ENCODE measurements at places on chromosomes 7 and 10. TPM values are rescaled to one million over a fixed set of nuclear protein-coding genes. Genes with fewer than 3 reads are reported as not detected.

Gene ZSWIM8
- 47.9 TPM for total RNA-seq

GRCh38 chr7:144011458-144012230 lies 11.5 kb downstream of the OR6B1 start:
- H3K36me3 ChIP-seq: no peaks in the 10 kb centered on the region
- H3K27ac ChIP-seq: no peak overlapping the region
- H3K4me3 ChIP-seq: no peak overlapping the region
- no peaks in the 10 kb centered on the region for H3K27me3 ChIP-seq
- DNase-seq: no peak

DNA sequence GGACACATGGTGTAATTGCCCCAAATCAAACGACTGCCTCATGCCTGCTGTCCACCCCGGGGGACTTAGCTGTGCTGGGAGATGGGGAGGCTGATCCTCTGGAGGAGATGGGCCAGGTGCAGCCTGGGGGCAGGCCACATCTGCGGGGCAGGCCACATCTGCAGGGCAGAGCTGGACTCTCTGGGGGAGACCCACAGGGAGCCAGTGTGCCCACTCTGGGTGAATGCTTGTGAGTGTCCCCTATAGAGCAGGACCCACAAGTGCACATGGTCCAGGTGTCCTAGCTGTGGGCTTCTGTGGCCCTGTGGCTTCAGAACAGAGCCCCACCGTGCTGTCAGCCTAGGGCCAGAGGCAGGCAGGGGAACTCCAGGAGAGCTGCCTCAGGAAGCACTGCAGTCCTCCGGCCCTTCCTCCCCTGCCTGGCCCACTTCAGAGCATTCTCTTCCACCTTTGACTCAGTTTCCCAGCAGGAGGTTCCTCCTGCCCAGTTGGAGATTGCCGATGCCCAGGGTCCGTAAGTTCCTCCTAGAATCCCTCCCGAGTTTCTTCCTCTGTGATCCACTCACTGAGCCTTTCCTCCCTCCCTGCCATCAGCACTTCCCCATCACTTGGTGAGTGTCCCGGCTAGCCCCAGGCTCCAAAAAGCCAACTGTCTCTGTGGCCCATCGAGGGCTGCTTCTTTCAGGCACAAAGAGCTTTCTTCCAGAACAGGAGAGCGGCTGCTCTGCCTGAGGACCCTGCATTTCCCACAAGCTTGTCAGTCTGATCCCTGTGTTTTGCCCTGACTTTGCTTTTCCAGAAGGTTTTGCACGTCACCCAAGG lies 50.3 kb downstream of the ADCYAP1R1 start:
- no peak for DNase-seq
- H3K36me3 ChIP-seq: no peaks in the 10 kb centered on the region
- H3K4me1 ChIP-seq: no peaks in the 10 kb centered on the region

Gene ANXA8
- 0.19 TPM for total RNA-seq

DNA sequence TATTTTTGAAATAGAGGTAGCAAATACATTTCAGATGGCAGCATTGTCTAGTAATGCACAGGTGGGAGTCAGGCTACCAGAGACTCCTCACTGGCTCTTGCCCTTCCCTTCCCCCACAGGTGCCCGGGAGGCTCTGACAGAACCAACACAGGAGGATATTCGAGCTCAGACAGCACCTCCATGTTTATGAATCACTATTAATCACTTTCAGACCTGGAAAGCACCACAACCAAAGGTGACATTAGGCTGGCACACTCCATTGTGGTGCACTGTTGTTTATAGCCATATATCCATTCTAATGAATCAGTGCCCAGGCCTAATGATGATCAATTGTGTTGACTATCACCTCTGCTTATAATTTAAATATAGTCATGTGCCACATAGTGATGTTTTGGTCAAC lies 107.8 kb upstream of the NAMPT start:
- no peak for DNase-seq
- H3K27ac ChIP-seq: no peak overlapping the region
- H3K4me1 ChIP-seq: no peaks in the 10 kb centered on the region
- H3K27me3 ChIP-seq: no peaks in the 10 kb centered on the region
- no peak overlapping the region for H3K4me3 ChIP-seq

Gene SLC16A9
- 4.8 TPM for total RNA-seq

DNA sequence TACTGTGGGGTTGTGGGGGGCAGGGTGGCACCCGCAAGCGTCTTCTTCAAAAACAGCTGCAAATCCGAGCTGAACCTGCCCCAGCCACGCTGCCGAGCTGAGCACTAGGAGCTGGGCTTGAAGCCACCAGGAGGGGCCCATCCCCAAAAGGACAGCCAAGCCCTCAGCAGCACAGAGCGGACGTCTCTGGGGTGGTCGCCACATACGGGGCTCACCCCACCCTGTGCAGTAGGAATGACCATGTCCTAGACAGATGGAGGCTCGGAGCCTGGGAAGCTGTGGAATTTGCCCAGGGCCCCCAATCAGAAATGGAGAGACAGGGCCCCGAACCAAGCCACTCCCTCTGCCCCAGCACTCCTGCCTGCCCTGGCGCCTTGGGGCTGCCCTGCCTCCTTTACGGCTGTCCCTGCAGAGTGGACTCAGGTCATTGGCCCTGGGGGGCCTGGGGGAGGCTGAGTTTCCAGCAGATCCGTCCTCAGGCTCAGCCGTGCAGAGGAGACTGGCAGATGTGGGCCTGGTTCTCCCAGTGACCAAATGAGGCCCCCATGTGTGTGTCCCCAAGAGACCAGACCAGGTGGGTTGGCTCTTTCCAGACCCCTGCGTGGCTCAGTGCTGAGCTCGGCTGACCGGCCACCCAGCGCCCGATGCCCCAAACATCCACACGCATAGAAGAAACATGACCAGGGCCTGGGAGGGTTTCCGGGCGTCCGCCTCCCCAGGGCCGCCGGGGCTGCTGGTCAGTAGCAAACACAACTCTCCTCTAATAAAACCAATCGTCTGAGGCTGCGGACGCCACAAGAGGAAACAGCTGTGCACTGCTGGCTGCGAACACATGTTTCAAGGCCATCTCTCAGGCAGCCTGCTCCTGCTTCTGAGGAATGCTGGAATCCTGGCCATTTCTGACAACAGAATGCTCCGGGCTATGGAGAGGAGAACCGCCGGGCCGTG lies 54.9 kb downstream of the PDGFA start:
- no peak for DNase-seq
- H3K27ac ChIP-seq: no peak overlapping the region
- no peak overlapping the region for H3K4me3 ChIP-seq
- no peaks in the 10 kb centered on the region for H3K4me1 ChIP-seq
- H3K36me3 ChIP-seq: no peaks in the 10 kb centered on the region

Gene GPR158
- total RNA-seq: not detected

Gene ST7
- total RNA-seq: 46.0 TPM

- no peak overlapping the region for H3K4me3 ChIP-seq
- DNase-seq: no peak
- no peak overlapping the region for H3K27ac ChIP-seq
Observed at GRCh38 chr7:18540396-18540795, 44.8 kb downstream of the HDAC9 start.

DNA sequence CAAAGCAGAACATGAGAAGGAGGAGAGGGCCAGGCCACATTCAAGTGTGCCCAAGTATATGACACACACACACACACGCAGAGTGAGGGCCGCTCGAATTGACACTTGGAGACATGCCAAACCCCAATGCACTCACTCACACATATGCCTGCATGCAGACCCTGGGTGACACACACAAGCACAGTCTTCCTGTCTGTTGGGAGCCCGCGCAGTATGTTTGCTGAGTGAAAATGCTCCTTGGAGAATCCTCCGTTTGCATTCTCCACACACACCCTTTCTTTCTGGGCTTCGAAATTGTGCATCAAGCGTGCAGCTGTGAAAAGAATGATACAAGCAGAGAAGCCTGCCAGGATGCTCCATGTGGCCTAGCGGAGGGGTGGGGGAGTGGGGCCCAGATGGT lies 120.9 kb downstream of the PLXNA4 start:
- H3K27me3 ChIP-seq: peaks cover 3% of the 10 kb centered on the region
- DNase-seq: no peak
- no peaks in the 10 kb centered on the region for H3K4me1 ChIP-seq
- H3K36me3 ChIP-seq: no peaks in the 10 kb centered on the region

DNA sequence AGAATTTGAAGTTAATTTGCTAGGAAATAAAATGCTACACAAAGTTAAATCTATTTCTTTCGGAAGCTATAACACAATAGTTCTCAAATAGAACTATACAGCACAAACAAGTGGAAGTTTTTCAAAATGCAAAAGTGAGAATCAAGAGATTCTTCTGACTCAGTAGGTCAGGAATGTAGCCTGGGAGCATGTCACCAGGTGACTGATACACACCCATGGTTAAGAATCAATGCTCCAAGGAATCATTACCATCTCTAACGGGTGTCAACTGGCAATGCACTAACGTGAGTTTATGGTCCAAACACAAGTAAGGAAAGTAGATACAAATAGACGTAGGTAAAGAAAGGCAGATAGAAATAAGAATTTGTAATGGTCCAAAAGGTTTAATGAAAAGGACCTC lies 170.5 kb downstream of the SRPK2 start:
- no peak overlapping the region for H3K4me3 ChIP-seq
- no peaks in the 10 kb centered on the region for H3K4me1 ChIP-seq
- H3K27me3 ChIP-seq: no peaks in the 10 kb centered on the region
- H3K27ac ChIP-seq: no peak overlapping the region

DNA sequence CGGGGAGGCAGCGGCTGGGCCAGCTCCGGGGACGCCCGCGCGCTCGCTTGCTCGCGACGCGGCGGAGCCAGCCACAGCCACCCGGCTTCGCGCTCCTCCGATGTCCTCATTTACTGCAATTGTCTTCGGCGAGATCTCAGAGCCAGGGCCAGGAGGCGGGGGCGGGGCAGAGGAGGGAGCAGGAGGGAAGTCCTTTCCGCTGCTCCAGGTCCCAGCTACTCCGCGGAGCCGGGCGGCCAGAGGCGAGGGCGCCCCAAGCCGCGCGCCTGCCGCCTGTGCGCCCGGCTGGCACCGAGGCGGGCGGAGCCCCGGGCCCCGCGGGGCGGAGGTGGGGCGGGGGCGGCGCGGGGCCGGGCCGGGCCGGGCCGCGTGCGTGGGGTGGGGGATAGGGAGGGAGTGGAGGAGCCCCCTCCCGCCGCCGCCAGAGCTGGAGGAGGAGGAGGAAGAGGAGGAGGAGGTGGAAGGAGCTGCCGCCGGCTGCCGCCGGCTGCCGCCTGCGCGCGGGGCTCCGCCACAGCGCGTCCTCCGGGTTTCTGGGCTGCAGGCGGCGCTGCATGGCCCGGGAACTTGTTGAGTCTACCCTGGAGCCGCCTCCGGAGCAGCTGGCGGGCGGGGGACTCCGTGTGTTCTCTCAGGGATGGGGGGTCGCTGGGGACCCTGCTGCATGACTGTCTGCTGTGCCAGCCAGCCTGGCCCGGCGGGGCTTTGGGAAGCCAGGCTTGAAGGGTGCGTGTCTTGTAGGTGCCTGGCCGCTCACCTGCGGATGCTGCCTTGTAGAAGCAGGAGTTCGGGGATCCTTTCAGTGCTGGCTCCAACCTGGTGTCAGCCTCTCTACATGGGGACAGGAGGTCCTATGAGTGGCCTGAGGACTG lies at the start of gene INSYN2A:
TSS of gene INSYN2A (minus strand) at position 310 of the 872 bp plus-strand sequence. CDS start 20,196 bp downstream, outside the sequence.
- H3K27ac ChIP-seq: no peak within 1 kb of the TSS
- no peaks in the 10 kb centered on the region for H3K27me3 ChIP-seq
- DNase-seq: no peak
- H3K36me3 ChIP-seq: no peaks in the 10 kb centered on the region
- no peak within 1 kb of the TSS for H3K4me3 ChIP-seq

GRCh38 chr10:132359305-132360040 lies 27.5 kb downstream of the LRRC27 start:
- DNase-seq: no peak
- H3K36me3 ChIP-seq: no peaks in the 10 kb centered on the region
- H3K27me3 ChIP-seq: no peaks in the 10 kb centered on the region
- H3K4me3 ChIP-seq: no peak overlapping the region

Gene BAG3
- total RNA-seq: 11.1 TPM

- no peak overlapping the region for H3K27ac ChIP-seq
- H3K27me3 ChIP-seq: no peaks in the 10 kb centered on the region
- H3K4me1 ChIP-seq: no peaks in the 10 kb centered on the region
- no peak overlapping the region for H3K4me3 ChIP-seq
- H3K36me3 ChIP-seq: no peaks in the 10 kb centered on the region
Observed at GRCh38 chr7:106038916-106039315, 73.2 kb downstream of the SYPL1 start.

- no peaks in the 10 kb centered on the region for H3K36me3 ChIP-seq
- no peak within 1 kb of the TSS for H3K4me3 ChIP-seq
- no peaks in the 10 kb centered on the region for H3K4me1 ChIP-seq
- H3K27me3 ChIP-seq: peaks cover 14% of the 10 kb centered on the region
- no peak for DNase-seq
- no peak within 1 kb of the TSS for H3K27ac ChIP-seq
Observed at GRCh38 chr7:101180130-101180755, at the start of gene NAT16. Gene NAT16, minus strand, starts transcription at chr7:101180293. Its CDS starts 5,486 bp downstream, at chr7:101174807.

GRCh38 chr7:55212176-55212575 lies 153.0 kb upstream of the LANCL2 start:
- no peaks in the 10 kb centered on the region for H3K36me3 ChIP-seq
- H3K27me3 ChIP-seq: no peaks in the 10 kb centered on the region
- H3K27ac ChIP-seq: no peak overlapping the region
- H3K4me3 ChIP-seq: no peak overlapping the region
- no peak for DNase-seq
